ENCODE measurements at places on chromosomes 2 and 18.

DNA sequence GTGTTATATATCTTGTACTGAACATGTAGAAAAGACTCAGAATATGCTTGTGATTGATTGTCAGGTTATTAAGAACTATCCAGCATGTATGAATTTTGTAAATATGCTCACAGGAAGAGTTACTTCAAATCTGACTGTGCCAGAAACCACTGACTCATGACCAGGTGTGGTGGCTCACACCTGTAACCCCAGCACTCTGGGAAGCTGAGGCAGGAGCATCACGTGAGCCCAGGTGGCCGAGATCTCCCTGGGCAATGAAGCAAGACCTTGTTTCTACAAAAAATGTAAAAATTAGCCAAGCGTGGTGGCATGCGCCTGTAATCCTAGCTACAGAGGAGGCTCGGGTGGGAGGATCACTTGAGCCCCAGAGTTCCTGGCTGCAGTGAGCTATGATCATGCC lies 126.6 kb downstream of the COMMD1 start:
- no peak for DNase-seq

DNA sequence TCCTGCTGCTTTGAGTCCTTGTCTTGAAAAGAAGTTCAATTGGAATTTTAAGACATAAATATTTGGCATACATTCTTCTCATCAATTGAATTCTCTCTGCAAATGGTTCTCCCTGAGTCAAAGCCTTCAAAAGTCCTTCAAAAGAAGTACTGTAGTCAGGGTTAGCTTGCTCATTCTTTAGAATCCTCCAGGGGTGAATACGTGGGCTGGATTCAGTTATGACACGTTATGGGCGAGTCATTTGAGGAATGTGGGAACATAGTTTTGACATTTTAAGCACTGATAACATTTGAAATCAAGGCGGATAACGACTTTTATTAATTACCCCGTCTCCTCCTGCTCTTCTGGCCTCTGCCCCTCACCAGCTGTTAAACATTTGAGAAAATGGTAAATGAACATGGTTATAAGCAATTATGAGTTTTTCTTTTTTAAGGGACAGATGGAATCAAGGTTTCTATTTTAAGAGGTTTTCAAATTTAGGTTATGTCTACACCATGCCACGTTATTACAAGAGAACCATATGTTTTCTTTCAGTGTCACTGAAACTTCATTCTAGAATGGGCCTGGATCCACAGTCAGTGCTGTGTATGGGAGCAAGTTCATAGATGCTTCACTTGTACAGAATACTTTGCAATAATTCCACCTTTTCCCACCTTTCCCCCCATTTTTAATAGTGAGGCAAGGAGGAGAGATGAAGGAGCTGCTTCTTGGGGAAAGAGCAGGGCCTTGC lies 273.1 kb downstream of the TSN start:
- DNase-seq = no peak

DNA sequence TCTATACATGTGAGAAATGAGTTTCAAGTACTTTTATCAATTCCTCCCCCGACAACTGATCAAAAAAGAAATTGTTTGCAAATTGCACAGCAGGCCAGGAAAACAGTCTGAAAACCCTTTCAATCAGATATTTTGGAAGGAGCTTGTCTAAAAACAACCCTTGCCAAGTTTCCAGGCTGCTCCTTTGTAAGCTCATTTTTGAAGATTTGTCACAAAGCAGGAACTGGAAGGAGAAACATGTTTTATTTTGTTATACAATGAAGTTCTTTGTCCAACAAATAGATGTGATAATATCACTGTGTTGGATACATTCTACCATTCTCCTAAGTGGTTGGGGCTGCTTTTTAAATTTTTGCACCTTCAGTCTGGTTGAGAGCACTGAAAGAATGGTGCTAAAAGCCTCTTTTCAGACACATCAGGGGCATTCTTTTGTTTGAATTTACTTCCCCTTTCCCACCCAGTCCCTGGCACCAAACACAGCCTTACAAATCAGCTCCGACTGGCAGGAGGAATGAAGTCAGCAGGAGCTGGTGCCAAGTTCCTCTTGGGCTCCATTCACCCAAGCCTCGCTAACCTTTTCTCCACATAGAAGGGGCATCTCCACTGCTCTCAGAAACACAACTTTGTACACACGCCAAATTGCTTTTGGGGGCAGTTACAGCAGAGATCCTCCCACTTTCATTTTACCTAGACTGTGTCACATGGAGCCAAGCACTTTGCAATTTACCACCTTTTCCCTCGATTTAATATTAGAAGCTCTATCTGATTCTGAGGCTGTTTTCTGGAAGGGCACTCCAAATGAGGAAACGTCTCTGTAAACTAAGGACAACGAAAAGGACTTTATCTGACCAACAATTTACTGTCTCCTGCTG lies 88.0 kb downstream of the C1D start:
- DNase-seq = no peak

GRCh38 chr2:191601060-191601459 lies 76.9 kb upstream of the NABP1 start:
- peak; percentile 31 for DNase-seq

GRCh38 chr2:212843409-212844199 lies 305.0 kb upstream of the ERBB4 start:
- DNase-seq = peak; percentile 83

GRCh38 chr2:56709181-56709580 lies 525.4 kb downstream of the CCDC85A start:
- DNase-seq = no peak

GRCh38 chr2:240203788-240204270 lies 63.4 kb upstream of the OTOS start:
- DNase-seq = no peak

- no peak for DNase-seq
These were observed 74.4 kb downstream of the MAP3K20 start for GRCh38 chr2:173150087-173150486.

DNA sequence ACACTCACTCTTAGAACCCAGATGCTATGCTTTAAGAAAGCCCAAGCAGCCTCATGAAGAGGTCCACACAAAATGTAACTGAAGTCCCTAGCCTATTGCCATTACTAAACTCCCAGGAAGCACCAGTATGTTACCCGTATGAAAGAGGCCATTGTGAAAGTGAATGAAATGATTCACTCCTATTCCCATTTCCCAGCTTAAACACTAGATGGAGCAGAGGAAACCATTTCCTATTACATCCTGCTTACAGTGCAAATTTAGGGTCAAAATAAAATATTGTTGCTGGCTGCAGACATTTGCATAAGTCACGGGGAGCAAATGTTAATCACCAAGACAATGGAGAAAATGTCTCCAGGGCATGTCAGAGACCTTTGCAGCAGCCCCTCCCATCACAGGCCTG lies 989.7 kb upstream of the CRIM1 start:
- DNase-seq = no peak

DNA sequence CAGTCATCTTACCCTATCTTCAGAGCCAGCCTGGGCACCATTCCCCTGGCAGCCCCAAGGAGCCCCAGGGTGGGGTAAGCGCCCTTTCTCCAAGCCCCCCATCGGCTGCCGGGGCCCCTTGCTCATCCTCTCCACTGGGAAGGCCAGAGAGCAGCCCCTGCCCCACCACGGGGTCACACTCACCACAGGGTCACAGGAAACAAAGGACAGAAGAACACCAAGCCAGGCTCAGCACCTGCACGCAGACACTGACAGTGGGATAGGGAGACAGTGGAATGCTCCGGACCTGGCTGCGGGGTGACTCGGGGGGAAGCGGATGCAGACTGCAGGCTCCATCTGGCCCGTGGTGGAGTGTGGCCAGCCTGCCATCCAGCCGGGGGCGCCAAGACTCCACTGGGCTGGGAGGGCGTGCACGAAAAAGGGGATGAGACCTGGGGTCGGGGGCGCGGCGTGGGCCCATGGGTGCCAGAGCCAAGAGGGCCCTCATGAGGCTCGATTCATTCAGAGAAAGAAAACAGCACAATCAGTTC lies 21.1 kb downstream of the HDAC4 start:
- no peak for DNase-seq

- peak; percentile 91 for DNase-seq
These were observed 20.1 kb downstream of the SFT2D3 start for GRCh38 chr2:127721311-127721977.
